ENCODE measurements at places on chromosomes 7 and 10.

DNA sequence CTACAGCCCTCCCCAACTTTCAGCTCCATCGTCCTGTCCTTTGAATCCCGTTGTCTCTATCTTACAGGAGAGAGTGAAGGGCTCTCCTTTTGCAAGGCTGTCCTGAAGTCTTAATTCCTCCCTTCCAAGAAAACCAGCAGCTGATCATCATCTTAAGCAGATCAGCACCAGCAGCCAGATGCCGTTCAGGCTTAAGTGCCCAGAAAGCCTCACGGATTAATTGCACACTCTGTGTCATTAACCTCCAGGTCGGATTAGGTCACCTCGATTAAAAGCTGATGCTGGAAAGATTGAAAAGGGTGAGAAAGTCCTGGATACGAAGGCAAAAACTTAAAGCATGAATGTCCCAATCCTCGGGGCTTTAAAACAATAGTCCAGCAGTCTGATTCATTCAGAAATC lies 24.8 kb upstream of the ADARB2 start:
- DNase-seq, result no peak

GRCh38 chr7:153604-154003 lies 38.8 kb upstream of the FAM20C start:
- DNase-seq, result no peak

DNA sequence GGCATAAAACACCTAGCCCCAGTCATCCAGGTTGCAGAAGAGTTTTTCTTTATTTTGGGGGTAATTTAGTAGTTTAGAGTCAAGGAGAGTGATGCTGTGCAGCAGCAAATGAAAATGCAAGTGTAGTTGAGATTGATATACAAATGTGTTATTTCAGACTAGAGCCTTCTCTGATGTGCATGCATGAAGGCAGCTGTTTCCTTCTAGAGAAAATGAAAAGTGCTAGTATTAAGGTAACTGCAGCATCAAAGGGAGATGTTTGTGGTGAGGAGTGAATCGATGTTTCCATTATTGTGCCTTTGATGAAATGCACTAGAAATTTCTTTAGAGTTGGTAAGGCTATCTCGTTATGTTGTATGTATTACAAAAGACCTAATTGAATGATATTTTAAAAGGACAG lies 339.3 kb downstream of the SORCS3 start:
- no peak for DNase-seq

- no peak for DNase-seq
Observed at GRCh38 chr10:42149027-42149700, 489.2 kb downstream of the ZNF33B start.

DNA sequence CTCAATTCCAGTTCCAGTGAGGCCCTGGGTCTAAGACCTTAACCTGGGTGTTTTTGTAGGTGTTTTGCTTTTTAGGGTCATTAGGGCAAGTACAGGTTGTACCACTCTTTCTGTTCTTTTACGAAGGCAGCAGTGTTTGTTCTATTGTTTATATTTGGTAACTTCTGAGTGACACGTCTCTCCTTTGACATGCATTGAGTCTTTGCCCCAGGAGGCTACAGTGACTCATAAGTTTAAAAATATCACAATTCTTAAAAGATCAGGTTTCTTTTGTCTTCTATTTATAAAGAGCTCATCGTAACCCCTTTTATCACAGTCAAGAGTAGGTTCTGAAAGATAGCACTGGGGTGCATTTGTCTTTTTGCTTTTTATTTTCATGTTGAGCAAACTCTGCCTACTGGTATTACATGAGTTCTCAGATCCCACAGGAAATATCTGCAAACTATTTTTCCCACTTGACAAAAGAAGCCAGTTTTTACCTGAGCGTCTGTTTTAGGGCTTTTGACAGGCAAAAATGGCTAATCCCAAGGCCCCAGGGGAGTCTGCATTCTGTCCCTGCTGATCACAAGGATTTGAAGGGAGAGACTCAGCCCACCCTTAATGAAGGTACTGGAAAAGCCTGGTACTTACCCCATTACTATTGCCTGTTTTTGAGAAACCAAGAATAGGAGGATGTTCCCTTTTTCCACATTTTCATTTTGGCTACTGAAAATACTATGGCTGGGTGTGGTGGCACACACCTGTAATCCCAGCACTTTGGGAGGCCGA lies 7.9 kb downstream of the NUDT13 start:
- no peak for DNase-seq

GRCh38 chr10:62430881-62431280 lies 56.7 kb downstream of the ZNF365 start:
- DNase-seq, result no peak

GRCh38 chr7:94656658-94656924 lies 658 bp upstream of the SGCE start:
- DNase-seq, result no peak

DNA sequence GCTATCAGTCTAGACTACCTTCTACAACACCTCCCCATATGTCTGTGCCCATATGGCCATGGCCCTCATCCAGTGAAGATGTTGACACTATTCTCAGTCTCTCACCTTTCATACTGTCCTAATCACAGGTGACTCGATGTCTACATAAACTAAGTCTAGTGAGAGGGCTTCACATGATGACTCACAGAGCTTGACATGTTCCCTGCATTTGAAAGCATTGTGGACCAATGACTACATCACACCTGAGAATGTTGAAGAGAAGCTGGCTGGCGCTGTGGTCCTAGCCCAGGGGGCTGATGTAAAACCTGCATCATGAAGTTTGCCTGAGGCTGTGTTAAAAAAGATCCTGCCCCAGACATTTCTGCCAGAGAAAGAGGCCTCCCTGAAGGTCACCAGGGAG lies 167.2 kb downstream of the NPSR1 start:
- no peak for DNase-seq

DNA sequence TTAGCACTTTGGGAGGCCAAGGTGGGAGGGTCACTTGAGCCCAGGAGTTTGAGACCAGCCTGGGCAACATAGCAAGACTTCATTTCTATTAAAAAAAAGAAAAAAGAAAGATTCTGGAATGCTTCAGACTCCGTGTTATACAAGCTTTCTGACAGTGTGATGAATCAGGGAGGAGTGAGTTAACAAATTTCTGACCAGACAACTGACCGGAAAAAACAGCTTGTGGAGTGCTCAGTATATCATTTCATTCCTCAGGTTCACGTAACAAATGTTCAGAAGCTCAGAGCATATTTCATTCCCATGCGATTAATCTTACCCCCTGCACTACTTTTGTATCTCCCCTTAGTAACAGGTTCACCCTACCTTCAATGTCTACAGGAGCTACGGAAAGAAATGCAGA lies 28.6 kb upstream of the TNPO3 start:
- DNase-seq, result no peak

DNA sequence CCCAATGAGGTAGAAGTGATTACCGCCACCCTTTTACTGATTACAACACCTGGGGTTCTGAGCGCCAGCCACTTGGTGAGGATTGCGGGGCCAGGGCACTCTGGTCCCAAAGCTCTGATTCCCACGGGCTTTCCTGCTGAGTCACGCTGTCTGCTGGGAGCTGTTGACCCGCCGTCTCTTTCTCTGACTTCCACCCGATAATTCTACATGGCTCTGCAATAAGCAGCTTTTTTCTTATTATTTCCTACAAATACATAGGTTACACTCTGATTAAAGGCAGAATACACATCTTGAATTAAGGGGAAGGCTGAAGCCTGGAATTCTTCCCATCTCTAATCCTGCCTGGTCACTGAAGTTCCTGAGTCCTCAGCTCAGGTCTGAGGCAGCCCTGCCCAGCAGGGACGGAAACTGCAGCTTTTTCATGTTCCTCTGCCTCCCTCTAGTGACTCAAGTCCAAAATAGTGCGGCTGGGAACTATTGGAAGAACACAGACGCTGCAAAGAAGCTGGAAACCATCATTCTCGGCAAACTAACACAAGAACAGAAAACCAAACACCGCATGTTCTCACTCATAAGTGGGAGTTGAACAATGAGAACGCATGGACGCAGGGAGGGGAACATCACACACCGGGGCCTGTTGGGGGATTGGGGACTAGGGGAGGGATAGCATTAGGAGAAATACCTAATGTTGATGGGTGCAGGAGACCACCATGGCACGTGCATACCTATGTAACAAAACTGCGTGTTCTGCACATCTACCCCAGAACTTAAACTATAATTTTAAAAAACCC lies 178.3 kb downstream of the PRKCQ start:
- peak; percentile 85 for DNase-seq

DNA sequence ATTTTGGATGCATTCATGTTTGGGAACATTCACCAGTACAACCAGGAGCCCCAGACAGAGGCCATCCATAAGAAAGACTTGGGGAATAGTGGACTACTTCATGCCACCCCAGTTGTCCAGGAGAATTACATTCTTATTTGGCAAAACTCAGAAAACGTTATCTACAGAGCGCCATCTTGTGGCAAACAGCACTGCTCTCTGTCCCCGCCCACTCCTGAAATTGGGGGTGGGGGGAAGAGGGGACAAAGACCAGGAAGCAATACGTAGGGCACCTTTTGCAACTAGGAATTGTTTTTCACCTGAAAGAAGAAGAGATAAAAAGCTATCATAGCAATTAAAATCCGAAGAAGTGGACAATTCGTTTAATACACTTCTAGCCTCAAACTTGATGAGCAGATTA lies 134.6 kb upstream of the MGMT start:
- DNase-seq, result peak; percentile 3

DNA sequence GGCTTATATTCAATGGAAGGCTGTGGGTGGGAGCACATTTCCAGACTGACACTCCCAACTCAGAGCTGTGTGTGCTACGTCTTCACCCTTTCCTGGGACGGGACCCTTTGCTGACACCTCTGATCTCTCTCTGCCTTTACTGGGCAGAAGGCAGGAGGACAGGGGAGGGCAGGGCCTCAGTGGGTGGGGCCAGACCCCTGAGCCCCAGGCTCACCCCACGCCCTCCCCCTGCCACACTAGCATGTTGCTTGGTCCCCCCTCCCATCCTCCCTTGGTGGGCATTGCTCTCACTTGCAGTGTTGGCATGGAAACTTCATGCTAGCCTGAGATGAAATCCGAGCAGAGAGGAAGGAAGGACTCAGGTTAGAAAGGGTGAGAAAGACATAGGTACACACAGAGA lies 18.4 kb downstream of the TMEM273 start:
- no peak for DNase-seq

- no peak for DNase-seq
Observed at GRCh38 chr10:11642566-11642965, 31.1 kb upstream of the USP6NL start.

GRCh38 chr7:66739953-66740301 lies 606 bp upstream of the RABGEF1 start:
- no peak for DNase-seq

DNA sequence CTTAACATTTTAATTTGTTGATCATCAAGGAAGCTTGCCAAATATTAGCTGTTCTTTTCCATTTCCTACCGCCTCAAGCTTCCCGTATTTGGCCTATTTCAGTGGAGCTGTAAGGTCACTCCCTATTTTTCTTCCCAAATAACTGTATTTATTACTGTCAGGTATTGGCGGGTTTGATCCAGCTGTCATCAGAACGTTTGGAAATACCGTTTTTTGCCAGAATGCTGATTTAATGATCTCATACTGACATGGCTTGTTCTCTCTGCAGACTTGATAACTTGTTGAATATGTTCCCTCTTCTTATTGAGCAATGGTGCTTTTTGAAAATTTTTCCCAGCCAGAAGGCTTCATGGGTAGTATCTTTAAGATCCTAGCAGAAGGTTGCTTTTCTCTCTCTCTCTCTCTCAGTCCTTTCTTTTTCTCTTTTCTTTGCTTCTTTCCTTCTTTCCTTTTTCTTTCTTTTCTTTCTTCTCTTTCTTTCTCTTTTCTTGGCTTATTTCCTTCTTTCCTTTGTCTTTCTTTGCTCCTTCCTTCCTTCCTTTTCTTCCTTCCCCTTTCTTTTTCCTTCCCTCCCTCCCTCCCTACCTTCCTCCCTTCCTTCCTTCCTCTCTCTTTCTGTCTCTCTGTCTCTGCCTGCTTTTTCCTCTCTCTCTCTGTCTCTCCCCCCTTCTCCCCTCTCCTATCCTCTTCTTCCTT lies 42.1 kb downstream of the CUX1 start:
- DNase-seq, result no peak

- DNase-seq, result no peak
Observed at GRCh38 chr10:77987671-77988255, 41.6 kb downstream of the POLR3A start.

GRCh38 chr10:109906316-109906715 lies 17.0 kb downstream of the XPNPEP1 start:
- DNase-seq, result no peak

DNA sequence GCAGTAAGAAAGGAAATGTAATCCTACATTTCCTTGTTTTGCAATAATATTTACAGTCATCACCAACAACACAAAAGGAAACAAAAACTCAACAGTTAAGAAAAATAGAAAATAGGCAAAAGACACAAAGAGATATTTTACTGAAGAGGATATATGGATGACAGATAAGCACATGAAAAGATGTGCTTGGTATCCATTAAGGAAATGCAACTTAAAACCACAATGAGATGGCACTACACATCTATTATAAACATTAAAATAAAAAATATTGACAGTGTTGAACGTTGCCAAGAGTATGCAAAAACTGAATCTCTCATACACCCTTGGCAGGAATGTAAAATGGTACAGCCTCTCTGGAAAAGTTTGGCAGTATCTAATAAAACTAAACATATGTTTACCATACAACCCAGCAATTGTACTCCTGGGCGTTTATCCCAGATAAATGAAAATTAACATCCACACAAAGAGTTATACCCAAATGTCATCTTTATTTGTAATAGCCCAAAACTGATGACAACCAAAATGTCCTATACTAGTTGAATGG lies 5.4 kb downstream of the CEP41 start:
- DNase-seq, result no peak

DNA sequence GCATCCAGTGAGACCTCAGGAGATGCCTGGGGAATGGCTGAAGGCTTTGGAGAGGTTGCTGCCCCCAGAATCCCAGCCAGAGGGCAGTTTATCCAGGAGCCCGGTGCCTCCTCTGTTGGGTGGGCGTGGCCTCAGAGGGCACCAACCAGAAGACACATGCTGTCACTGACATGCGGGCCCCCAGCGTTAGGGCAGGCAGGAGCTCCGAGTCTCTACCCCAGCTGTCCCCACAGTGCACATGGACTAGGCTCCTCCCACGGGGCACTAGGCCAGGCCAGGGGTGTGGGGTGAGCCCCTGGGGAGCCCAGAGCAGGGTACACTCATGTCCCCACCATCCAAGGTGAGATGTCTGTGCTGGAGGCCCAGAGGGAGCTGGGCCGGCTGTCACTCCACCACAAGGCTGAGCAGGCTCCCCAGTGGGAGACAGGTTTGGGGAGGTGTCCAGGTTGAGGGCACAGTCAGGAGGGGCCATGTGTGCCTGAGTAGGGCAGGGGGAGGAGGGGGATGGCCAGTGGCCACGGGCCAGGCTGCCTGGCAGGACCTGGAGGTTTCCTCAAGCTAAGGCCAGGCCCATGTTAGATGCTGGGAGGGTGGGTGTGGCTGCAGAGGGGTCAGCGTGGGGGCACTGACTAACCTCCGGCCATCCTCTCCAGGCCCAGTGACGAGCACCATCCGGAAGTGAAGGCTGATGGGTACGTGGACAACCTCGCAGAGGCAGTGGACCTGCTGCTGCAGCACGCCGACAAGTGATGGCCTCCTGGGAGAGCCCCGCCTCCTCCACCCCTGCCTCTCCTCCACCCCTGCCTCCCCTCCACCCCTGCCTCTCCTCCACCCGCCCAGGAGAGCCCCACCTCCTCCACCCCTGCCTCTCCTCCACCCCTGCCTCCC lies 131.3 kb downstream of the FAM53B start:
- DNase-seq, result peak; percentile 10

GRCh38 chr7:158812684-158813083 lies 16.6 kb downstream of the ESYT2 start:
- no peak for DNase-seq

Data from fibroblast of the conjunctiva (primary cell).